Activated T-helper 1 cell treated with anti-CD3 and anti-CD28 coated beads, Interleukin-12 subunit alpha, Interleukin-12 subunit beta, Interleukin-2, Interleukin-4 antibody, amounts not matched to agents 30 ng/mL and 10 ng/mL and 1 ng/mL, durations not matched to agents 14 hours and 24 hours and 36 hours (primary cell): ENCODE measurements at places on chromosomes 3 and 15.

GRCh38 chr3:42459151-42459550 lies 43.3 kb upstream of the VIPR1 start:
- DNase-seq: no peak

DNA sequence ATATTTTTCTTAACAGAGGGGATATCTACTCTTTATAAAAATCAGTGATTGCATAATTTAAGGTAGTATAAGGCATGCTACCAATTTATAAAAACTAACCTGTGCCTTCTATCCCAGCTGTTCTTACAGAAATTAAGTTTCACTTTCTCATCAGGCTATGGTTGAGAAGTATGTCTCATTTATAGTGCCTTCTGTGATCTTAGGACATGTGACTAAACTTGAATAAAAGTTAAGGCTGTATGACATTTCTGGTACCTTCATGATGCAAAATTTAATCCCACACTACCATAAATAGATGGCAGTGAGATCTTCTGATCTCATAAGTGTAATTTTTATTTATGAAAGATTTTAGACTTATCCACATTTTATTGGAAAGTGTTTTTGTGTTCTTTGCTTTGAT lies 12.6 kb downstream of the TIPARP start:
- no peak for DNase-seq

DNA sequence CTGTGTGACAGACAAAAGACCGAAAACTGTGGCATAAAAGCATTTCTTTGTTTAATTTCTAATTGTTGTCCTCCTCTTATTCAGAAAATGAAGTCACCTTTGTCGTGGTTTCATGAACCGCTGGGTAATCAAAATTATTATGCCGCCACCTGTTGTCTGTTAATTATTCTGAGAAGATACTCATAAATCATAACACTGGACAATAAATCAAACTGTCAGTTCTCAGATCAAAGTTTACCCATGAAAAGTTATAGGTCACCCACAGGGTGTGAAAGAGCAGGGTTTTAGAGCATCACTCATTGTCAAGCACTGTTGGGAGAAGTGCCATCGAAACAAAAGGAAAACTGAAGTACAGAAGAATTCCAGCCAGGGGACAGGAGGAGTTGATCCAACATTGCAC lies 474.3 kb downstream of the NR2F2 start:
- DNase-seq: no peak

DNA sequence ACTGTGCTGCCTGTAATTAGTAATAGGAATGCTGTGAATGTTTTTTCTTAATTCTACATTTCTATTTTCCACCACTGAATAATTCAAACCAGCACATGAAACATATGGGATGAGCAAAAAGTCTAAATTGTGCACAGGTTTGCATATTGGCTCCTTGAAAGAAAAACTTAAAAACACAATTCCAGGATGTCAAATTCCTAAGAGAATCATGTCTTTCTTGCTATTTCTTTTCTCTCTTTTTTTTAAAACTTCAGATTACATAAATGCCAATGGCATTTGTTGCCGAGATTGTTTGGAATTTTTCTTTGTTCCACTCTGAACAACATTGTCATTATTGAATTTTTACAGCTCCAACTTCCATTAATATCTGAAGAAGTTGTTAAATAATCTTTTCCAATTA lies 60.8 kb downstream of the VGLL3 start:
- DNase-seq: no peak

GRCh38 chr15:61831505-61831921 lies 228.7 kb downstream of the VPS13C start:
- no peak for DNase-seq

- DNase-seq: no peak
These were observed 66.5 kb downstream of the MDFIC2 start for GRCh38 chr3:70245746-70246525.

- DNase-seq: no peak
These were observed 8.7 kb downstream of the SEMA3F start for GRCh38 chr3:50163572-50164455.

GRCh38 chr15:72086010-72086697 lies 31.8 kb downstream of the MYO9A start:
- DNase-seq: no peak

GRCh38 chr3:172071780-172072330 lies 32.5 kb downstream of the FNDC3B start:
- no peak for DNase-seq

- no peak for DNase-seq
These were observed 137.1 kb upstream of the MCTP2 start for GRCh38 chr15:94094310-94094709.

DNA sequence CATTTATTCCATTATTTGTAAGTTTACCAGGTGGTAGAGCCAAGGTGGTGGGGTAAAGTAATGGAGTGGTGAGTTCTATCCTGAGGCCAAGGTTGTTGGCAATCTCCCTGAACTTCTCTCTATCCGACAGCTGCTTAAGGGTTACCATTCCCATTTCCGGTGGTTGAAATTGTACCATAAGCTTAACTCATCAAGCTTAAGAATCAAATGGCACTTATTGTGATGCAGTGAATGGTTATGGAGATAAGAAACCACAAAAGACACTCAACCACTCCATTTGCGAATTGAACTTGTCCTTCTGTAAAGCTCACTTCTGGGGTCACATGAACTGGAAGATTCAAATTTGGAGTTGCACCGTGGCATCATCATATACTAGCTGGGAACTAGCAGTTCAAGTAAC lies 287.4 kb upstream of the SLCO3A1 start:
- DNase-seq: no peak

DNA sequence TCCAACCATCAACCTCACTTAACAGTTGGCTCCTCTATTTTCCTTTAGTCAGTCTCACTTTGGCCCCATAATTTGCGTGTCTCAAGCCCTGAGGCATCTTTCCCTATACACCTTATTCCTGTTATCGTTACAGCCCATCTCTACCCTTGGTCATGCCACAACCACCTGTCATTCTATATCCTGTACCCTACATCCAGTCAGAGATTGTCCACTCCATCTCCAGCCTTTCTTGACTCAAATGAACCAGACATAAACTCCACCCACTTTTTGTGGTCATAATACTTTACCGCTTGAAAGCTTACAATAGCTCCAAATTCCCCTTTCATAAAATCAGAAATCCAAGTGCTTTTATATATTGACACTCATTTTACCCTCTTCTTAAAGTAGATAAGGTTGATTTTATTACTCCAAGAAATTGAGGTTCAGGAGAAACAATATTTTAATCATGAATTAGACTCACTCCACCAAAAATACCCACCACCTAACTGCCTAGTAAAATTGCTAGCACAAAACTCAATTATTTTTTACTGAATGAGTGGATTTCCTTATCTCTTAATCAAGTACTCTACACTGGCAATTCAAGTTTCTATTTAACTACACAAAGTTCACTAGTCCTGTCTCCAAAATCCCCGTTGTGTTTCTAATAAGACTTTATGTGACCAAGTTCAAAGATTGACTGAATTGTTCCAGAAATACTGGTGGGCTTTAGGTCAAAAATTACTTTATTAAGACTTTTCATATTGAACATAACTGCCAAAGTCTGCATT lies 9.1 kb downstream of the CCR4 start:
- no peak for DNase-seq

- no peak for DNase-seq
These were observed 81.3 kb upstream of the ATP10A start for GRCh38 chr15:25944386-25944785.

- DNase-seq: no peak
These were observed 115.2 kb downstream of the DCLK3 start for GRCh38 chr3:36649125-36649524.

DNA sequence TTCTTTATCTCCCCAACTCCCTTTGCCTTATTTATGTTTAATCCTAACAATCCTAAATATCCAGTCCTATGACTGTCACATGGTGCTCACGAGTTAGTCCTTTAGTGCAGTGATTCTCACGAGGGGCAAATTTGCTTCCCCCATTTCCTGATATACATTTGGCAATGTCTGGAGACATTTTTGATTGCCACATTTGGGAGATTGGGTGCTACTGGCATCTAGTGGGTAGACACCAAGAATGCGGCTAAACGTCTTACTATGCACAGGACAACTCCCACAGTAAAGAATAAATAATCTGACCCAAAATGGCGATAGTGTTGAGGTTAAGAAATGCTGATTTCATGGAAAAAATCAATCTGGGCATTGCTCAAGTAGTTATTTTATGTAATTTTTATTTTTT lies 466.5 kb downstream of the ROBO2 start:
- no peak for DNase-seq

GRCh38 chr3:15983693-15984092 lies 185.9 kb upstream of the ANKRD28 start:
- no peak for DNase-seq

GRCh38 chr3:35498506-35499210 lies 140.7 kb upstream of the ARPP21 start:
- DNase-seq: no peak
